ENCODE measurements at places on chromosomes 16 and 17.
A peak's percentile ranks its signal among the peaks of the same experiment; 100 is the strongest.

GRCh38 chr17:59416184-59416583, 84.7 kb downstream of the YPEL2 start:
- no peak for DNase-seq

- no peak for DNase-seq
These were observed 77.4 kb upstream of the SMIM36 start for GRCh38 chr17:55588446-55589242.

DNA sequence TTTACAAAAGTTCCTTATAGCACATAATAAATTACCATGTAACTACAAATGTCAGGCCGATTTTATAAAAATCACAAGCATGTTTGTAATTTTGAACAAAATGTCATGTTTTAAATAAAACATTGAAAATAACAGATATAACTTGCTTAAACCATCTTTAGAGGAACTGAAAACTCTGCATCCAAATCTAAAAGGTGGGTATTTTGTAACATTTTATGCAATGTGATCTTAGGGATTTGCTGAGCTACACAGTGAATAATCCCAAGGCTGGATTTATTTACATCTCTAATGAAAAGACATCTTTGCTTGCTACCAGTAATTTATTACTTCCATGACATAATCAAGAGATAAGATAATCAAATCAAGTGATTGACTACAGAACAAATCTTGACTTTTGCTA, 47.5 kb downstream of the N4BP1 start:
- no peak for DNase-seq

GRCh38 chr16:58393138-58393504, 850 bp downstream of the GINS3 start:
- no peak for DNase-seq

DNA sequence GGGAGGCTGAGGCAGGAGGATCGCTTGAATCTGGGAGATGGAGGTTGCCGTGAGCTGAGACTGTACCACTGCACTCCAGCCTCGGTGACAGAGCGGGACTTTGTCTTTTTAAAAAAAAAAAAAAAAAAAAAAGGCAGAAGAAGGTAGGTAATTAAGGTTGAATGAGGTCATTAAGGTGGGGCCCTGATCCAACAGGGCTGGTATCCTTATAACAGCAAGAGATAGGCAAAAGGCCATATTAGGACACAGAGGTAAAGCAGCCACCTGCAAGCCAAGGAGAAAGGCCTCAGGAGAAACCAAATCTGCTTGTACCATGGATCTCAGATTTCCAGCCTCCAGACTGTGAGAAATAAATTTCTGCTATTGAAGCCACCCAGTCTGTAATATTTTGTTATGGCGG, 60.3 kb downstream of the SPAG9 start:
- no peak for DNase-seq

- DNase-seq = no peak
These were observed 115.4 kb downstream of the AXIN2 start for GRCh38 chr17:65446043-65446442.

DNA sequence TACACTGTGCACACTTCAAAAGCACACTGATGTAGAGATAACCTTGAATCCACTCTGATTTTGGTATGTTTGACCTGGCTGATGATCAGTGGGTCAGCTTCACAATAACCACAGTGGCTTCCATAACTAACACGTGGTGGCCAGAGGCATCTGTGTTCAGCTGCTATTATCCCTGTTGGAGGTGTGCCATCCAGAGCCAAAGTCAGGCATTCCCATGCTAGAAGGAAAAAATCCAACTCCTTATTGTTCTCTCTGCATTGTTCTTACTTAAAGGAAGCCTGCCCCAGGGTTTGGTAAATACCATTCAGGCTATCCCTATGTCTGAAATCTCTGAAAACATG, 127.3 kb upstream of the MON1B start:
- DNase-seq = no peak

DNA sequence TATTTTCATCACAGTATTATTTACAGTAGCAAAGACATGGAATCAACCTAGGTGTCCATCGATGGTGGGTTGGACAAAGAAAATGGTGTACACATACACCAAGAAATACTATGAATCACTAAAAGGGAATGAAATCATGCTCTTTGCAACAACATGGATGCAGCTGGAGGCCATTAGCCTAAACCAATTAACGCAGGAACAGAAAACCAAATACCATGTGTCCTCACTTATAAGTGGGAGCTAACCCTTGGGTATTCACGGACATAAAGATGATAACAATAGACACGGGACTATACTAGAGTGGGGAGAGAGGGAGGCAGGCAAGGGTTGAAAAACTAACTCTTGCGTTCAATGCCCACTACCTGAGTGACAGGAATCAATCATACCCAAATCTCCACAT, 41.0 kb downstream of the MRPS23 start:
- no peak for DNase-seq

GRCh38 chr17:41620583-41621434, 3.6 kb downstream of the KRT17 start:
- no peak for DNase-seq

GRCh38 chr17:38357486-38358123, 6.0 kb downstream of the SOCS7 start:
- no peak for DNase-seq

DNA sequence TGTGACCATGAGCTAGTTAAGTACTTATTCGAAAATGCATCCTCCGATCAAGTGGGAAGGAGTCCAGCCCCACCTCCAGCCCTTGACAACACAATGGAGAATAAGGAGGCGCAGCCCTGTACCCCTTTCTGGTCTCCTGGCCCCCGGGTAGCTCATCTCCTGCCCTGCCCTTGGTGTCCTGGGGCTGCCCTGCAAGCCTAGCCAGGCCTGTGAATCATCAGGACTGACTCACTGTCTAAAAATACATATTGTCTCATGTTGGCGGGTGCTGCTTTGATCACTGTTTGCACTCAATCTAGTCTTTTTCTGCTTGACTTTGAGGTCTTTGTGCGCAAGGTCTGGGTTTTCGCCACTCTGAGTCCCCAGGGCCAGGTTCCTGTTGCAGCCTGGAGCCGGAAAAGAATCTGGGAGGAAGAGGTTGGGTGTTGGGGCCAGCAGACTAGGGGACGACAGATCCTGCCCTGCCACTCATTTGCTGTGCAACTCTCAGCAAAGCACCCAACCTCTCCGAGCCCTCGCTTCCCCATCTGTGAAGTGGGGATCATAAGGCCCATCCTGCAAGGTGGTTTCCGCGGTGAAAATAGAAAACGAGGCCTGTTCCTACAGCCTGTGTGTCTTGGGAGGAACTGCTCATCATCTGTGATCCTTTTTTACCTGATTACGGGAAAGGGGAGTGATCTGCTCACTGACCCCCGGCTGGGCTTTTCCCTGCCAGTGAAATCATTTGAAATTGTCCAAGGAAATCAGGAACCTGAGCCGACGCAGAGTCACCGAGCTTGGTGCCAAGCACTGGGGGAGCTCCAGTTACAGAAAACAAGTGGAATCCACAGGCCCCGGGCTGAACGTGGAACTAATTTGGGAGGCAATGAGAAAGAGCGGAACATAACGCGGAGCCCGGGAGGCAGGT, 230.4 kb downstream of the PARN start:
- DNase-seq = no peak

DNA sequence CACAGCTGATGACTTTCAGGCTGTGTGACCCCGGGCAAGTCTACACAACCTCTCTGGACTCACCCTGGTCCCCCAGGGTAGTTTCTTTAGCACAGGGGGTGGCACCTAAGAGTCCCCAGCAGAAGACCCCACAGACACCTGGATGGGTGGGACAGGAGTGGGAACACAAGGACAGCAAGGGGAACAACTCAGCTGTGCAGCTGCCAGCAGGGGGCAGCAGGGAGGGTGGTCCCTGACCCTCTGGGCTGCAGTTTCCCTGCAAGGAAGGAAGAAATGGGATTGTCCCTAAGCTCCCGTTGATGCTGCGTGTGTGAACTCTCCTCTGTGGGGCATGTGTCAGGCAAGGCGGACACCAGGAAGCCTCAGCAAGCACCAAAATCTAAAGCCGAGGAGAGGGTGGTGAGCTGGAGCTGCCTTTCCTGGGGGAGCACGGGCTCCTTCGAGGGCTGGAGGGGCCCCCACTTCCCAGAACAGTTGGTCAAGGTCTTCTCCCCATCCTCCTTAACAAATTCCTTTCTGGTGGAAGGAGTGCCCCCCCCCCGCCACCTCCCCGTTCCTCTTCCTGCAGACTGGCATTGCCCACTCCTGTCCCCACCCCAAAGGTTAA, 24.1 kb upstream of the CDH5 start:
- DNase-seq = no peak

DNA sequence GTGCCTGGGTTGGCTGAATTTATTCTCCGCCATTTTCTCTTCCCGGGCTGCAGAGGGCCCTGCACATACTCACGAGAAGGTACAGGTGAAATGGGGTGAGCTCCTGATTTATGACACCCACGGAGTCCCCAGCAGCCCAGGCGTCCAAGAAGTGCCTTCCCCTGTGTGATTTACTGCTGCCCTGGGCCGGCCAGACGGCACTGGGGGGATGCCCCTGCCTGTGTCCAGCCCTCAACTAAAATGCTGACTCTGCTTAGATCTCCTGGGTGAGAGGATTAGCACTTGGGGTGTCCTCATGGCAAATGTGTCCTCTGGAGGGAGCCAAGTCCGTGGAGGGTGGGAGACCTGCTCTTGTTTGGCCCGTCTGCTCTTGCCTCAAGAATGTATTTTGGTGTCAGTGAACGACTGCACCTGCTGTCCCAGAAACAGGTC, 132.4 kb downstream of the MAF start:
- no peak for DNase-seq

DNA sequence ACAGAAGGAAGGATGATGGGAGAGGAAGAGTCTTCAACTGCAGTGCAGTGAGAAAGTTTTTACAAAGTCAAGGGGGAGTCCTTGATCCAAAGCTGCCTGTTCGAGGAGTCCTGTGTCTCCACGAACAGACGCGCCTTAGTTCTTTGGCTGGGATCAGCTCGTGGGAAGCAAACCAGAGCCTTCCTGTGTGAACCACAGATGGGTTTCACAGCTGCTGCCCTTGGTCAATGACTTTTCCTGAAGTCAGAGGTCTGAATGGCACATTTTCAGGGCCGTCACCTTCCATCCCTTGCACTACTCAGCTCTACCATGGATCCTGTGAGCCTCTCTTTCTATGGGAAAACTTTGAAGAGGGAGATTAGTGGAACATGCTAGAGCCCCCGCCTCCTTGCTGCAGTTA, 4.2 kb upstream of the SBK1 start:
- DNase-seq = no peak

- no peak for DNase-seq
These were observed 100.4 kb upstream of the DNAH17 start for GRCh38 chr17:78677303-78678221.

GRCh38 chr17:35235917-35236316, 7.0 kb upstream of the SLFN5 start:
- no peak for DNase-seq

DNA sequence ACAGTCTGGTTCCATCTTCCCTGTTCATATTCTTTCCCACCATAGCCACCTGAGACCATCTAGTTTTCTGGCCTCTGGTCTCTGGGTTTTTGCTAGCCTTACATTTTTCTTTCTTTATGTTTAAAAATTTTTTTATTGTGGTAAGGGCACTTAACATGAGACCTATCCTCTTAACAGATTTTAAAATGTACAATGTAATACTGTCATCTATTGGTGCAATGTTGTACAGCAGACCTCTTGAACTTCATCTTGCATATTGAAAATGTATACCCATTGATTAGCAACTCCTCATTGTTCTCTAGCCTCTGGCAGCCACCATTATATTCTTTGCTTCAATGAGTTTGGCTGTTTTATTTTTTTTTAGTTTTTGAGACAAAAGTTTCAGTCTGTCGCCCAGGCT, 39.2 kb downstream of the ITGAM start:
- no peak for DNase-seq

- peak; percentile 1 for DNase-seq
These were observed 3.9 kb downstream of the HS3ST3A1 start for GRCh38 chr17:13597723-13598347.

DNA sequence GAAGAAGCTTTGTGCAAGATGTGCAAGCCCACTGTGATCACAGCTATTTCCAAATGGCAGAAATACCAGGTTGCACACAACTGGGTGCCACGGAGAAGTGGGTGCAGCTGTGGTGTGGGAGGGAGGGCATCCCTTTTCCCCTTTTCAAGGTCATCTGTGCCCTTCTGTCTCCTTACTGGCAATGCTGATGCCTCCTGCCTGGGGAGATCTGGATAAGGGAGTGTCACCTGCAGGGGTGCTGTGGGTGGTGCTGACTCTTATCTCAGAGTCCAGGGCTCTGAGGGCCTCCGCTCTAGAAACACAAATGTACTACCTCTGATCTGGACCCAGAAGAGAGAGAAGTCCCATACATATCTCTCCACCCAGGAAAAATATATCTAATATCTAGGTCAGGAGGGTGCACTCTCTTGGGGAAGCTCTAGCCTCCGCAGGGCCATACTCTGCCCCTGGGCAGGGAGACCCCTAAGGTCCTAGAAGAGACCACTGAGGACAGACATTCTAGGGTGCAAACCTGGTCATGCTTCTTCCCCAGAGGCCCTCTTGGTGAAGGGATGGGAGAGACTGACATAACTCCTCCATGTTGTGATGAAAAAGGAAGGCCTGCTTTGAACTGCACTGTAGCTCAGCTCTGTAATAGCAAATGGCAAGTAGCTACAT, 18.5 kb downstream of the NPRL3 start:
- DNase-seq = no peak

GRCh38 chr17:17628388-17629008, 37.0 kb upstream of the PEMT start:
- peak; percentile 1 for DNase-seq

- DNase-seq = no peak
These were observed 113.1 kb downstream of the SNX29 start for GRCh38 chr16:12089492-12090150.

DNA sequence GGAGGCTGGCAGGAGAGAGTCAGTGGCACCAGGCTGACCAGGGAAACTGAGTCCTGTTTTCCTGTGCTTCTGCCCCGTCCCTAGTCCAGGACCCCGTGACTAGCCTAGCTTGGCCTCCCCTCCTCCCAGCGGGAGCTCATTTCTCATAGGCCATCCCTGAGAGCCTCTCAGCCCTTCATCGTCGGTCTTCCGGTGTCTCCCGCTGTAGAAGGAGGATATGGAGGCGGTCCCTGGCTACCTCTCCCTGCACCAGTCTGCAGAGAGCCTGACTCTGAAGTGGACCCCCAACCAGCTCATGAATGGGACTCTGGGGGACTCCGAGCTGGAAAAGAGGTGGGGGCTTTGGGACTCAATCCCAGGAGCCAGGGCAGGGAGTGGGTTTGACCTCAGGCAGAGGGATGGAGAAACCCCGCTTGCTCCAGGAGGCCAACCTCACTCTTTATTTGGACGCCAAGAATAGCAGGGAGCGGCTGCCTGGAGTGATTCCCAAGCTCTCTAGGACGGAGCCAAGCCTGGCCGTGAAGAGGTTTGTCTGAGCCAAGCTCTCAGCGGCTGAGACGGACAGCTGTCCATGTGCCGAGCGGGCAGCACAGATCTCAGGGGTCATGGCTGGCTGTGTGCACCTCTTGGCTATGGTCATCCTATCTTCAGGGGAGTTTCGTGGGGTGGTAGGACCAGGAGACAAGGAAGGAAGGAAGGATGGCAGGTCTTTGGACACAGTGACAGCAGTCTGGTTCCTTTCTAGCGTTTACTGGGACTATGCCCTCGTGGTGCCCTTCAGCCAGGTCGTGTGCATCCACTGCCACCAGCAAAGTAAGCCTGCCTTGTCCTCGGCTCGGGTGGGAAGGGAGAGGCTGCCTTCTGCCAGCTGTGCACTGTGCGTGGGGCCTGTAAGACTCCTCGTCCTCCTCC, 26.8 kb downstream of the SGSM2 start:
- DNase-seq = no peak

GRCh38 chr16:70692873-70693671, 7.2 kb upstream of the MTSS2 start:
- DNase-seq = no peak
